ENCODE measurements at places on chromosomes 4 and X.

- no peak for DNase-seq
These were observed 23.0 kb upstream of the GTPBP6 start for GRCh38 chrX:341541-342101.

- DNase-seq: no peak
These were observed 29.7 kb downstream of the PRRG1 start for GRCh38 chrX:37378830-37379229.

DNA sequence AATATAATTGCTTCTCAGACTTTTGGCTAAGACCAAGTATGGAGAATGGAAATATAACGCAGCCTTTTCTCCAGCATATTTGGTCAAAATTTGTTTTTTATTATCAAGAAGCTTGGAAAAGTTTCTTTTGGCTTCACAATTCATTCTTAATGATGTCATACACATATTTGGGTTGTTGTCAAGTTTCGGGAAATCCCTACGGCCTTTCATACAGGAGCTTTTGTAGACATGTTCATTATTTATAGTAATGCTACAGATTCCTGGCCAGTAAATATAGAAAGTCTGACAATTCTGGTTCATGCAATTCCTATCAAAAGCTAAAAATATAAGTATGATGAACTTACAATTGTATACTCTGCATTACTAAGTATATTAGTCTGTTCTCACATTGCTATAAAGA, 112.9 kb downstream of the IRF2 start:
- no peak for DNase-seq

GRCh38 chr4:145860897-145861296, 77.7 kb downstream of the ZNF827 start:
- no peak for DNase-seq

GRCh38 chr4:96519291-96519690, 679.4 kb downstream of the PDHA2 start:
- no peak for DNase-seq

DNA sequence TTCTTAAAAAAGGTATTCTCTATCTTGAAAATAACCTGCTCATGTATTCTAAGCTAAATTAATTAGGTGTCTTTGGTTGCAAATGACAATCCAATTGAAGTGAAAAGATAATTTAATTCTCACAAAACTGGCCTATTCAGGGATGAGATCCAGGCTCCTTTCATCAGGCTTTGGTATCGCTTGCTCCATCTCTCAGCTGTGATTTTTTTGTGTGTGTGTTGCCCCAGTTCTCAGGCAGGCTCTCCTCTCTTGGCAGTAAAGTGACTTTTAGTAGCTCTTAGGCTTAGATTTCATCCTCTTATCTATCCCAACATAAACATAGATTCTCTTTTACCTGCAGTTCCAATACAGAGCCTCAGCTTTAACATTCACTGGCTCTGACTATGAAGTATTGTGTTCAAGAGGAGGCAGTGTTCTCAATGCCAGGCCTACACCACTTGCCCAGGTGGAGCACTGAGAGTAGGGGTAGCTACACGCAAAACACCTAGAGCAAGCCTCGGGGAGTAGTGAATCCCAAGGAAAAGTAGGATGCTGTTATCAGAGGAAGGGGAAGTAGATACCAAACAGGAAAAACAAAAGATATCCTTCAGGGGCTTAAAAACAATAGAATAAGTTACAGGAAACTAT, 392.4 kb upstream of the ATOH1 start:
- no peak for DNase-seq

- no peak for DNase-seq
These were observed 289.5 kb downstream of the SMARCA1 start for GRCh38 chrX:129233786-129234185.

DNA sequence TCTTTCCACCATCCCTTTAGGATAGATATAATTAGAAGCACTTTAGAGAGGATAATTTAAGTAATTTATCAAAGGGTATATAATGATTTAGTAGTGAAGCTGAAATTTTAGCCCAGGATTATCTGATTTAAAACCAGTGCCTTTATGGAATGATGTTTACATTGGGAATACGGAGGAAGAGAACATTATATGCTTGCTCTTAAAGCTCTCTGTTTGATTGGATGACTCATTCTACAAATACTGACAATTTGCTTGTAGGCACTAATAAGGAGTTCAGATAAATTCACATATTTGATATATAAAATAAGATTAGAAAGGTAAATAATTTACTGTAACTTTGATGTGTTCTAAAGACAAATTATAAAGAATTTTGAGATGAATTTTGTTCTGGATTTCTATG, 84.7 kb downstream of the SH3BGRL start:
- no peak for DNase-seq

- no peak for DNase-seq
These were observed 37.0 kb downstream of the NAT8L start for GRCh38 chr4:2096073-2096609.

- DNase-seq: no peak
These were observed 16.7 kb downstream of the PRR32 start for GRCh38 chrX:126836186-126836585.

GRCh38 chrX:54695816-54696487, 102.1 kb downstream of the ITIH6 start:
- no peak for DNase-seq

- DNase-seq: no peak
These were observed 63.5 kb downstream of the UCHL1 start for GRCh38 chr4:41320278-41320677.

- no peak for DNase-seq
These were observed 89.0 kb downstream of the SPRY1 start for GRCh38 chr4:123485601-123486000.

DNA sequence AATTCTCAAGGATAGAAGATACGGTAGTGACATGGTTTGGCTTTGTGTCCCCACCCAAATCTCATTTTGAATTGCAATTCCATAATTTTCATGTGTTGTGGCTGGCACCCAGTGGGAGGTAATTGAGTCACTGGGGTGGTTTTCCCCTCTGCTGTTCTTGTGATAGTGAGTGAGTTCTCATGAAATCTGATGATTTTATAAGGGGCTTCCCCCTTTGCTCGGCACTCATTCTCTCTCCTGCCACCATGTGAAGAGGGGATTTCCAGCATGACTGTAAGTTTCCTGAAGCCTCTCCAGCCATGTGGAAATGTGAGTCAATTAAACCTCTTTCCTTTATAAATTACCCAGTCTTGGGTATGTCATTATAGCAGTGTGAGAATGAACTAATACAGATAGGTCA, 8.5 kb upstream of the SPANXN4 start:
- no peak for DNase-seq

DNA sequence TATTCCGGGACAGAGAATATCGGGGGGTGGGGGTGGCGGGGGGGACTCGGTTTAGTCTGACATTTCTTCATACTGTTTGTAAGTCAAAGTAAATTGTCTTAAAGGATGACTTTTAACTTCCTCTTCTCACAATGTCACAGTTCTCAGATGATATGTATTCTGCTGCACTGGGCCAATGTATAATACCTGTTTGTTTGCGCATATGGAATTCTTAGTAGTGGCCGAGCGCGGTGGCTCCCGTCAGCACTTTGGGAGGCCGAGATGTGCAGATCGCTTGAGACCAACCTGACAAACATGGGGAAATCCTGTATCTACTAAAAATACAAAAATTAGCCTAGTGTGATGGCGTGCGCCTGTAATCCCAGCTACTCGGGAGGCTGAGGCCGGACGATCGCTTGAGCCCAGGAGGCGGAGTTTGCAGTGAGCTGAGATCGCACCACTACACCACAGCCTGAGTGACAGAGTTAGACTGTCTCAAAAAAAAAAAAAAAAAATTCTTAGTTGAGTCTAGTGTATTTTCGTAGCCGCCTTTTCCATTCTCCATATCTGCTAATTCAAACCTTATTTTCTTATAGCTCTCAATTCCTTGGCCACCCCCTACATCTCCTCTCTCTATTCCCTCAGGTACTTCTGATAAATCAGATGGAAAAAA, 851 bp downstream of the POLR2B start:
- DNase-seq: peak; percentile 16

DNA sequence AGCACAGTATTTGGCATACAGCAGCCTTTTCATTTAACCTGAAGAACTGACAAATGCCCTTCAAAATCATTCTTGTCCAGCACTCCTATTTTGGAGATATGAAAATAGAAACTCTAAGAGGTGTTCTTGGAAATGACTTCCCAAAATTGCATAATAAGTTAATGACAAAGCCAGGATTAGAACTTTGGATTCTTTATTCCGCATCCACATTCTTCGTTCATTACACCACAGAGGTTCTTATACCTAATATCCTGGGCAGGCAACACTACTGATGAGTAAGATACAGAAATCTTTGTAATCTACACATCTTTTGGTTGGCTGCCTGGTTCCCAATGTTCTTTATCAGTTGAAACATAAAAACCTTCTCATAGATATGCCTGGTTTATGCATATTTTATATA, 5.9 kb downstream of the COL25A1 start:
- no peak for DNase-seq

DNA sequence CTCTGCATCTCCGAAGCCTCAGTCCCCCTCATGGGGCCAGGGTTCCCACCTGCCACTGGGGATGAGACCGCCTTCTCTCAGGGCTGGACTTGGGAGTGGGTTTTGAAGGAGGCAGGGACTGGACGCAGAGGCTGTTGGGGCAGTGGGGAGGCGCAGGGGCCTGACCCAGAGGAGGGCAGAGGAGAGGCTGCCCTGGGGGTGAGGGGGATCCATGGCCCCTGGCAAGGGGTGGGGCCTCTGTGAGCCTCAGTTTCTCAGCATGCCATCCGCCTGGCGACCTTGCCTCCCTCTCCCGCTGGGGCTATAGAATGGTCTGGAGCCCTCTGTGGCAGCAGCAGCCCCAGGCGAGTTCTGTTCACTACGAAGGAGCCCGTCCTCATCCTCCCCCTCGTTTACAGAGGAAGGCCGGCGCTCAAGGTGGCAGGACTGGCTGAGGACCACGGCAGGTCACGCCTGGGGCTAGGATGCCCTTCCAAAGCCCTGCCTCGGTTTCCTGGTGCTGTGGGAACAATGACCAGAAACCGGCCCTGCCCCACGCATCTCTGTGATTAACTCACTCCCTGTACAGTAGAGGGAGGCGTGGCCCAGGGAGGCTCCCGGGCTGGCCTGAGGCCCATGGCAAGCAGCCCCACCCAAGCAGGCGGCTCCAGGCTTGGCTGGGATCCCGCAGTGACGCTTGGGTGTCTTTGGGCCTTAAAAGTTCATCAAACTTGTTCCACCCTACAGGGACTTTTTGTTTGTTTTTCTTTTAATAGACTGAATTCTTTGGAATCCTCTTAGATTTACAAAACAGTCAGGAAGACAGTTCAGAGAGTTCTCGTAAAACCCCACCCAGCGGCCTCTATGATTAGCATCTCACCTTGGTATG, 16.0 kb upstream of the SH3TC1 start:
- no peak for DNase-seq

DNA sequence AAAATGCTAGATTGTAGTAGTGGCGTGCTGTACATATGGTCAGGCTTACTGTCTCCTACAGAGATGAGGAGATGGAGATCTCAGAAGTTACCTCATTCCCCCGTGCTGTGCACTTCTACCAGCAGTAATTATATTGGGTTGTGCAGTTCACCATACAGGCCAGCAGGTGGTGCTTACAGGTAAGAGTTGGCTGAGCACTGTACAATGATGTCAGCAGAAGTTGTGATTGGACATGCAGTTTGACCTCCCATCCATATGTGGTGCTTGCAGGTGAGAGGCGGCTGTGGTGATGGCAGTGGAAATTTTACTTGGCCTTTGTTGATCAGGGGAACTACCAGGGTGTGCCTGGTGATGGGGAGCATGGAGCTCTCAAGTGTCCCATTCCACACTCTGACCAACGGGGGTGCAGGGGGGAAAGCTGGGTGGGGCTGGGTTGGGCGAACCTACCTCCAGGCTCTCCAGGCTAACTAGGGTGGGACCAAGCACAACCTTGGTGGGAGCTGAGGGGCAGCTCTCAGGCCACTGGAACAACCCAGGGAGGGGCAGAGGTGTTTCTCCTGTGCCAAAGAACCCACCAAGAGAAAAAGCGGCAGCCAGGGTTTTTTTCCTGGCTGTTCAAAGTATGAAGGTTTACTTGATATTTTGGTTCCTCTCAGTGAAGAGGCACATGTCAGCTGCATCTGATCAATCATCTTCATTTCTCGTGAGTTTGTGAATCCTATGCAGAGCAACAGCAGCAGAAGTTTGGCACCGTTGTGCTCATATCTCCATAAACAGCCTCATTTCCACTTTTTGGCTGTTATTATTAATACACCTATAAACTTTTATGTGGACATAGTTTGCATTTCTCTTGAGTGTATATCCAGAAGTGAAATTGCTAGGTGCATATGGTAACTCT, 73.8 kb upstream of the FREM3 start:
- no peak for DNase-seq

- DNase-seq: no peak
These were observed 55.1 kb downstream of the GPR82 start for GRCh38 chrX:41779030-41779564.

DNA sequence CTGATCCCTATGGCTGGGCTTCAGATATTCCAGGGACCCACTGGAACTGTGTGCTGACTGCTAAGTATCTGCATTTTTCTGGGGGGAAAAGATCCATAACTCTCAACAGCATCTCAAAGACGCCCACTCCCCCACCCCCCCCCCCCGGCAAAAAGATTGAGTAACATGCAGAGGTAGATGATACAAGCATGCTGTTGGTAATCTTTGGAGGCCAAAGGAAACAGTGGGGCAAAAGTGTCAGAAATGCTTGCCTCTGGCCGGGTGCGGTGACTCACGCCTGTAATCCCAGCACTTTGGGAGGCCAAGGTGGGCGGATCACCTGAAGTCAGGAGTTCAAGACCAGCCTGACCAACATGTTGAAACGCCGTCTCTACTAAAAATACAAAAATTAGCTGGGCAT, 12.2 kb downstream of the XPNPEP2 start:
- no peak for DNase-seq

GRCh38 chr4:53098681-53099121, 236.6 kb downstream of the RASL11B start:
- no peak for DNase-seq

- DNase-seq: no peak
These were observed 151.7 kb downstream of the SNCA start for GRCh38 chr4:89685277-89685676.

GRCh38 chr4:163165217-163166017, 1.3 kb downstream of the NAF1 start:
- no peak for DNase-seq

All from activated CD4-positive, alpha-beta T cell treated with anti-CD3 and anti-CD28 coated beads for 4 hours (primary cell).